ENCODE measurements at places on chromosomes 5 and 9. TPM values are rescaled to one million over a fixed set of nuclear protein-coding genes. Genes with fewer than 3 reads are reported as not detected.
A peak's percentile ranks its signal among the peaks of the same experiment; 100 is the strongest.

- no peak for DNase-seq
Observed at GRCh38 chr5:2029206-2029605, 146.5 kb upstream of the IRX4 start.

PDE6A gene
- total RNA-seq, result 0.02 TPM

DMRT3 gene
- not detected for total RNA-seq

DNA sequence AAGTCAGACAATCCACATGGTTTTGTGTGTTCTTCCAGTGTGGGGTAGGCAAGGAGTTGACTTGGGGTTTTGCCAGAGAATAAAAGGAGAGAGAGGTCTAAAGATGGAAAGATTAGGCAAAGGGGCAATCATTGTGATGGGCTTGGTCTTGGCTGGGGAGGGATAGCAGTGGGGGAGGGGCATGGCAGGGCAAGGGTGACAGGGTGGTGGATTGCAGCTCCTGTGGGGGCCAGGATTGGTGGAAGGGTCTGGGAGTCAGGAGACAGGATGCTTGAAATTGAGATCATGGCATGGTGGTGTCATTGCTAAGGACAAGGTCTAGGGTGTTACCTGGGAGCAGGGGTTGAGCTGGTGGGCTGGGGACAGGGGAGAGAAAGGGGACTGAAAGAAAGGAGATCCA is 57.6 kb downstream of the ZNF618 start:
- DNase-seq, result no peak

DNA sequence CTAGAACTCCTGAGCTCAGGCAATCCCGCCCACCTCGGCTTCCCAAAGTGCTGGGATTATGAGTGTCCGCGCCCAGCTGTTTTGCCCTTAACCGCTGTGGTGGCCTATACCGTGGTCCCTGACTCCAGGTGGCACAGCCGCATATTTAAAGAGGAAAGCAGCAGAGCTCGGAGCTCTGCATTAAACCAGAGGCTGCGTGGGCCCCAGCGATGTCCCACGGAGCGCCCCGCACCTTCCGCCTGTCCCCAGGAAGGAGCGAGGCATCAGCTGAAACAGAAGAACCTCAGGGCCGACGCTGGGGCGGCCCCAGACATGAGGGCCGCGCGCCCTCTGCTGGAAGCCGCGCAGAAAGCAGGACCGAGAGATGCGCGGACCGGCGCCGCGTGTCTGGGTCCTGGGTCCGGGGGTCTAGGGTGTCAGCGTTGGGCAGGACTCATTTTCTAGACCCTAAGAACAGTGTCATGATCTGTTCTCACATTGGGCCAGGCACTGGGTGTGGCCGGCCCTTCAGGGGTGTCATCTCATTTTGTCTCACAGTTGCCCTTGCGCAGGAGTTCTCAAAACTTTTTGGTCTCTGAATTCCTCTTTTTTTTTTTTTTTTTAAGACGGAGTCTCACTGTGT is 37.7 kb downstream of the LAMC3 start:
- peak; percentile 53 for DNase-seq

DNA sequence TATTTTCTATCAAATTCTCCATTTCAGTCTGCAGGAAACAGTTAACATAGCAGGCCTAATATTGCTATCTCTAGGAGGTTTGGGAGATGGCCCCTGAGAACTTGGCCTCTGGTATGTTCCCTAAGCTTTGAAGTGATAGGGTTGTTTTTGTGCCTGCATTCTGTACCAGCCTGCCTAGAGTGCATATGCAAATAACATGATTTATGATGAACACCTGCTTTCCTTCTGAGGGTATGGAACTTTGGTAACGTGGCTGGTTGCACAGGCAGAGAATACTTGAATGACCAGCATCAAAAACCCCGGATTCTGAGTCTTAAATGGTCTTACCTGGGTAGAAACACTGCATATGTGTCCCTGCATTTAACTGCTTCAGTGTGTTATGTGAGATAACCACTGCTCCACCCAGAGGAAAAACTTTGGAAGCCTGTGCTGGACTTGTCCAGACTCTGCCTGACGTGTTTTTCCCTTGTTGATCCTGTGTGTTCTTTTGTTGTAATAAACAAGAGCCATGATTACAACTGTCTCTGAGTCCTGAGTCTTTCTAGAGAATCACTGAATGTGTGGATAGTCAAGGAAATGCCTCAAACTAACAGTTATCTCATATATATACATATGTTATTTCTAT is 111.3 kb upstream of the ABCA1 start:
- DNase-seq, result no peak

GRIN1 gene
- total RNA-seq, result not detected

DNA sequence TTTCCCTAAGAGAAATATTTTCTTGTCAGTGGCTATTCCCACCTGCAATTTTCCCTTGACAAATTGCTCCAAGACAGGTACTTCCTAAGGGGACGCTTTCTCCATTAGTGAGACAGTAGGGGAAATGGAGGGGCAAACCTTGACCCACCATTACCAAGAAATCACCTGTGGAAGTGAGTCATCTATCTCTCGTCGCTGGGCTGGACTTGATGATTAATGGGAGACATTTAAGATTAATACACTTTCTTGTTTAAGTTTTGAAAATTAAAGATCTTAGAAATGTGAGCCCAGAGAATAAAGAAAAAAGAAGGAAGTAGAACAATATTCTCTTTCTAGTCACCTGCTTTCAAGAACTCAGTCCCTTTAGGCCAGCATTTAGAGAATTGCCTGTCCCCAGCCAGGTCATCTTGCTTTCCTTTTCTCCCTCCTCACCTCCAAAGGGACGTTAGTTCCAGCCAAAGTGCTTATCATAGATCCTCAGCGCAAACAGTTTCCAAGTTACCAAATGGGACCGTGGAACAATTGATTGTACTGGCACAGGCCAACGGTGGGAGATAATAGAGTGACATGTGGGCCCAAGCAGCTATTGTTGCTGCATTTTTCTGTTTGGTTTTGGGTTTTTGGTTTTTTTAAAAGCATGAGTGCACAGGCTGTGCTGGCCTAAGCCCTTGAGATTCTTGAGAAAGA is 284.4 kb downstream of the ENC1 start:
- DNase-seq, result no peak

DNA sequence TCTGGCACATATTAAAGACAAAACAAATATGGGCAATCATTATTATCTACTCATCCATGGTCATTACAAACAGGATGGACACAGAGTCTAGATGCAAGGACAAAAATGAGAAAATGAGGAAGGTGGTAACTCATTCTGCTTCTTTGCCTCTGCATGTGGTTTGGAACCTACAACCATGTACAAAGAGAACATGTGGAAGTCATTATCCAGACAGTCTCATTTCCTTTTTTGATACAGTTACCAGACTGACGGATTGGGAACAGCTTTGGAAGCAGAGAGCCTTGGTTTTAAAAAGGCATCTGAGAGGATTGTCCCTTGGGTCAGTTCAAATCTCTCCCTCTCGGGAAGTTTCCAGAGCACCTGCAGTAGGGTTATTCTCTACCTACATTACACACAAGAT is 433.4 kb upstream of the TNC start:
- no peak for DNase-seq

- no peak for DNase-seq
Observed at GRCh38 chr5:76062502-76063041, 20.6 kb upstream of the SV2C start.

DNA sequence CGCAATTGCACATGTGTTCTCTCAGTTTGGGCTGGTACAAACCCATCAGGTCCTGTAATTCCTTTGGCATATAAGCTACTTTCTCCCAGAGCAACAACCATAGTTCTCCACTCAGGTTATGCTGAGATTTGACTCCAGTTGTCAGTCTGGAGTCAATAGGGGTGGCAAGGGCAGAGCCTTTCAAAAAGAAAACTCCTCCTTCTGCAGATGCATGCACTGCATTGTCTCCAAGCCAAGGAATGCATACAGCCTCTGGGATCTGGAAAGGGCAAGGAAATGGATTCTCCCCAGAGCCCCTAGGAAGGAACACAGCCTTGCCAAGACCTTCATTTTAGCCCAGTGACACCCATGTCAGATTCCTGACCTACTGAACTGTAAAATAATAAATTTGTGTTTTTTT is 31.0 kb upstream of the GZMA start:
- no peak for DNase-seq

DNA sequence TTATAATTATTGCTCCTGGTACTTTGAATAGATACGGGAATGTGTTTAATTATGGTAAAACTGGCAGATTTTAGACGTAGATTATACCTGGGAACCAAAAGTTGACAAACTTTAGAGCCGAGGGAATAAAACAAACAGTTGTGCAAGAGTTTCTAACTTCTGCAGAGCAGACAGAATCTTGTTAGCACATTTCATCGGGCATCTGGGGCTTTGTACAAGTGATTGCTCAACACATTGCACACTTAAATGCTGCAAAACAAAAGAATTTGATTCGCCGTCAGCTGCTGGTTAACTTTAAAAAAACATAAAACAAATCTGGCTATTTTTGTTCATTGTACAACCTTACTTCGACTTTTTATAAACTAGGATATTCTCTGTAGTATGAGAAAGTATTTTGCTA is 398.1 kb downstream of the MAN2A1 start:
- no peak for DNase-seq

LRRTM2 gene
- total RNA-seq, result 0.07 TPM

DNA sequence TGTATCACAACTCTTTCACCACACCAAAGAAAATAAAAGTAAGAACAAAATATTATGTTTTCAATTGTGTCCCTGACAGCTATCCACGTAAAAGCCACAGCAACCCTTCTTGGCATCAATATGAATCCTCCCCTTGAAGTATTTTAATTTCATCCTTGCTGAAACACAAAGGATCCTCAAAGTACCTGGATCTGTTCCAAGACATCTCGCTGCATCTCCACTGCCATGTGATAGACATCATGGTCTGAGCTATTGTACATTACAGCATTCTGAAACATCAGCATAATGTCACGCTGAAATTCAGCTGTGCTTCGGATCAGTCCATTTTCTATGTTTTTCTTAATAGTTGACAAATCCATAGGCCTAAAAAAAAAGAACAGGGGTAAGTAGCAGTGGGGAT is 17.7 kb downstream of the BRD8 start:
- DNase-seq, result no peak

DNA sequence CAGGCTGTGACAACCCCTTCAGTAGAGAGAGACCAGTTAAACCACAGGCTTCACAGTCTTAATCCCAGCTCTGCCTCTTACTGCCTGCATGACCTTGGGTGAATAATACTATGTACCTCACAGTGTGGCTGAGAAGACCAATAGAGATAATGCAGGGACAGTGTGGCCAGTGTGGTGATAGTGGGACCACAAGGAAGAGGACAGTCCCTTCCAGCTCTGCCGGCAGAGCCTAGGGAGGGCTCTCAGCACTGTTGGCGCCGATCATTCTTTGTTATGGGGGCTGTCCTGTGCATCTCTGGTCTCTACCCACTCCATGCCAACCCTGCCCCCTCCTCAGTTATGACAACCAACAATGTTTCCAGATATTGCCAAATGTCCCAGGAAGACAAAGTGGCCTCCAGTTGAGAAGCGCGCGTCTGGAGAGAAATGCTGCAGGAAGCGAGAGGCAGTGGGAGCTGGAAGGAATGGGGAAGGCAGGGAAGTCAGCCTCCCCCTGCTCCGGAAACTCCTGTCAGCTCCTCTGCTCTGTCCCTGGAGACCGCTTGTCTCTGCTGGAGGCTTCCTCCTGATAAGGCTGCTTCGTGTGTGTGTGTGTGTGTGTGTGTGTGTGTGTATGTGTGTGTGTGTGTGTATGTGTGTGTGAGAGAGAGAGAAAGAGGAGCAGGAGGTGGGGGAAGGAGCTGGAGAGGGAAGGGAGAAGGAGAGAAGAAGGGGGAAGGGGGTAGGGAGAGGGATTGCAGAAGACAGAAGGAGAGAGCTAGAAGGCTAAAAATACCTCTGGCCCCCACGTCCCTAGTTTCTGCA is 31.8 kb upstream of the FABP6 start:
- DNase-seq, result no peak

PCDHGA7 gene
- total RNA-seq, result 0.54 TPM

GRCh38 chr5:122607818-122608217 is 167.1 kb upstream of the SNX2 start:
- DNase-seq, result no peak

DNA sequence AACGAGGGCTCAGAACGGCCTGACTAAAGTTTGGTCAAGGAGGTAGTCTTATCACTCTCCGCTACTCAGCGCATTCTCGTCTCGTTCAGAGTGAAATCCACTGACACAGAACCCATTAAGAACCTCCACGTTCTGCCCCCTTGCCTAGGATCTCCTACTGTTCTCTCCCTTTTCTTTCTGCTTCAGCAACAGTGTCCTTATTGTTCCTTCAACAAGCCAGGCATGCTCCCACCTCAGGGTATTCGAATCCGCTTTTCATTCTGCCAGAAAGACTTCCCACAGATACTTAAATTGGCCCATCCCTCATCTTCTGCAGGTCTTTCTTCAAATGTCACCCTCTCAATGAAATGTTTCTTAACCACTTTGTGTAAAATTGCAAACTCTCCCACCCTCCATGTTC is 4.3 kb upstream of the ZNF354C start:
- no peak for DNase-seq

ENHO gene
- not detected for total RNA-seq

GRXCR2 gene
- not detected for total RNA-seq

DNA sequence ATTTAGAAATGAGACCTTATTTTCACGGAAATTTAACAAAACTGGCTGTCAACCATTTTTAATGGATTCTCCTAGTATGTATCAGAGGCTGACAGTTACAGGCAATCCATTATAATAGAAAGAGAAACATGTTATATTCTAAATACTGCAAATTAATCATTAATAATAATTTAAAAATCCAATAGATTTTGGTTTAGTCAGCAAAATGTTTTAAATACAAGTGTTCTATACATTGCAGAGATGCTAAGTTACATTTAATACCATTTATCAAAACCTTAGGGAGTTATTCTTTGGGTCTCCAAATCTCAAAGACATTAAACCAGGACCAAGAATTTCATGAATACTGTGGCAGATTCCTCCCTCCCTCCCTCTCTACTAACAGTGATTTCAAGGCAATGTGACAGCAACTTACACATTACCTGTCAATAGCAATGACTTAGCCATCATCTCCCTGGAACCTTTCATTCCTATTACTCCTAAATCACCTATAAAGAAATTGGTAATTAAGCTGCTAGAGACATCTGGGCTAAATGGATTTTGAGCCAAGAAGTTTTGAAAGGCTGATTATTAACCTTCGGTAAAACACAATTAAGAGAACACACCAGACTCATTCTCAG is 768.5 kb upstream of the DMAC1 start:
- DNase-seq, result no peak

ECSCR gene
- total RNA-seq, result not detected
